ENCODE measurements at places on chromosomes 6 and 20.

DNA sequence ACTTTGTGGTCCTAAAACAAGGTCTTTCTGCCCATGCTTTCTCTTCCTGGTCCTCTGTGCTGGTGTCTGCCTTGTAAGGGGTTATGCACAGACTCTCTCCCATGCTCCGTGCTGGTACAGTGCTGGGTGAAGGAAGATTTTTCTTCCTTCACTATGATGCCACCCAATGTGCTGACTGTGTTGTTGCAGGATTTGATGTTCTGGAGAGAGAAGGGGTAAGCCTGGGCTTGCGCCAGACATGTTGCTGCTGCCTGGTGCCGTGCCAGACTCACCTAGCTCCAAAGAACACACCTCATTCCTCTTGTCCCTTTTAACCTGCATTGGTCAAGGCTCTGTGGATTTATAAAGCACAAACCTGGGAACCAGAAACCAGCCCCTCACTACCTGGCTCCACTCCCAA, 28.4 kb upstream of the ARMH2 start:
- no peak for DNase-seq

GRCh38 chr6:139028215-139028657, 309 bp upstream of the ABRACL start:
- no peak for DNase-seq

- no peak for DNase-seq
Measured at GRCh38 chr20:58740356-58741308, 48.0 kb downstream of the NPEPL1 start.

GRCh38 chr6:89952686-89953085, 58.4 kb downstream of the GJA10 start:
- DNase-seq = no peak

GRCh38 chr20:45044601-45045000, 56.3 kb downstream of the KCNS1 start:
- DNase-seq = no peak

DNA sequence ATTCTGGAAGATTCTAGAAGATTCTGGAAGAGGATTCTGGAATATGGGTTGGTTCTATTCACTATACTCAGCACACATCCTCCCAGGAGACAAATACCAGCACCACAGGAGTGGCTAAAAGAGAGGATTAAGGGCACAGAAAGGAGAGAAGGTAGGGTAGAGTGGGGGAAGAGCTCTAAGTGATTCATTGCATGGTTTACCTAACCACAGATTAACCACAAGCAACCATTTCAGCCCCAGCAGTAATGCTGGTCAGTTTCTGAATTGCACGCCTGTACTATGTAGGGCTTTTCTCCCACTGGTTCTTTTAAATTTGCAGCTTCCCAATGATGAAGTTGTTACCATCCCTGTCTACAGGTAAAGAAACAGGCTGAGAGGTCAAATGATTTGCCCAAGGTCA, 192.7 kb upstream of the PMEPA1 start:
- no peak for DNase-seq

DNA sequence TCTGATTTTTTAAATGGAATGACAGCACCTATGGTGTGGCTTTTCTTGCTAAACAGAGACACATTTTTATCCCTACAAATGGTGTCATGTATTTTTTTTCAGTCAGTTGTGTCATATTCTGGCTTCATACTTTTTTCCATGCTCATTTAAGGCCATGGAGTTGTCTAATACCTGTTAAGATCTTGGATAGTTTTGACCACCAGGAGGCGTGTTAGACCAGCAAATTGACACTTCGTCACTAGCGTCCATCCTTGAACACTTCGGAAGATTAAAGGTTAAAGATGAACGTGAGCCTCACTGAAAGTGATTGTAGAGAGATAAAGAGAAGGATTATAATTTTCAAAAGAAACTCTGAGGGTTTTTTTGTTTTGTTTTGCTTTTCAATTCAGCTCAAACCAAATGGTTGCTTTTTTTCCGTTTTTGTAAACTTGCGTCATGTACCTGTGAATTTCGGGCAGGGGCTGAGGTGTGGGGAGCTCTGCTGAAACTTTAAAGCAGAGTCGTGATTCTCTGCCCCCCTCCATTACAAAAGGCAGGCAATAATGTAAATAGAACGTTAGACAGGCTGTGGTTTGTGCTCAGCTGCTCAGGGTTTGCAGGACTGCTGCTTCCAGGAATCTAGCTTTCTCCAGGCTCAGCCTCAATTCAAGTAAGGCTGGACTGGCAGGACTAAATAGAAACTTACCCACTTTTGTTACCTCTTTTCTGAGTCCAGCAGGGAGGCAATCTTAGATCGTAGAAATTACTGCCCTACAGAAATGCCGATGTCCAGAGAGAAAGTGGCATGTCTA, 245.1 kb downstream of the FOXA2 start:
- peak; percentile 27 for DNase-seq

DNA sequence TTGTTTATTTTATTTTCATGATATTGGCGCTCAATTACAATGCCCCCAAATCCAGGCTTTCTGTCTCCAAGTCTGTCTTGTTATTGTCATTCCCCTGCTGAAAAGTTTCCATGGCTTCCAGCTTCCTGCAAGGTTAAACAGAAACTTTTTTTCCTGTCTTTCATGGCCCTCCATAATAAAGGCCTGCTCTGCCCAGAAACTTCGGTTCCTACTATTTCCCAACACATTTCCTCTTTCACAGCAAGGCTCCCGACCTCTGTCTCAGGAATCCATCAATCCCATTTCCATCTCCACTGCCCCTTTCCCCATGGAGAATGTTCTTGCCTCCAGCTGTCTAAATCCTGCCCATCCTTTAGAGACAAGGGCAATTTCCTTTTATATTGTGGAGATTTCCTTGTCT, 365.2 kb upstream of the JARID2 start:
- DNase-seq = no peak

DNA sequence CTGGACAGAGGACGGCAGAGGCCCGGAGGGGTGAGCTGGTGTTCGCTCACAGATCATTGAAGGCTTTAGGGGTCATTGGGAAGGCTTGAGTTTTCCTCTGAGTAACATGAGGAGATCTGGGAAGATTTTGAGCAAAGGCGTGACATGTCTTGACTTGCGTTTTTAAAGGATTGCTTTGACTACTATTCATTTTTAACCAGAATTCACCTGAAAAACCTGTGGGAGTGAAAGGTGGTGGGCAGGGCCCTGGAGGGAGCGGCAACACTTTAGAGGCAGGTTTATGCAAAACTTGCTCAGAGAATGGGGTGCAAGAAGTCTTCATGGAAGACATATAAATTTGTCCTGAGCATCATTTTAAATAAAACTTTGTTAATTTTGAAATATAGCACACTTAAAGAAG, 72.2 kb upstream of the EEF1E1 start:
- DNase-seq = no peak

DNA sequence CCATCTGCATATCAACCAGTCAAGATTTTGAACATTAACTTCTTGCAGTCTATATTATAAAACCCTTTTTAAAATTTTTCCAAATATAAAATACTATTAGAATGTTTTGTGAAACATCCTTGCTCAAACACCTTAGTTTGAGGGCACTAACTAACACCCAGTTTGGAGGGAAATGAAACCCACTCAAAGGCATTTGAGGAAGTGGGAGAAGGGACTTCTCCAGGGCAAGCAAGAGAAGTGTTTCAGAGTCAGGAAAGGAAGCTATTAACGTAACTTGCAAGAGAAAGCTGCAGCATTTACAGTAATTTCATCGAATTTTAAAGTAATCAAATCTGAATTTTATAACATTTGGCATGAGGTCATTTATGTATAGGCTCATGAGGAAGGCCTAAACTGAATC, 21.3 kb downstream of the MTFR2 start:
- no peak for DNase-seq

GRCh38 chr20:33689973-33690372, 3.8 kb upstream of the E2F1 start:
- DNase-seq = no peak

DNA sequence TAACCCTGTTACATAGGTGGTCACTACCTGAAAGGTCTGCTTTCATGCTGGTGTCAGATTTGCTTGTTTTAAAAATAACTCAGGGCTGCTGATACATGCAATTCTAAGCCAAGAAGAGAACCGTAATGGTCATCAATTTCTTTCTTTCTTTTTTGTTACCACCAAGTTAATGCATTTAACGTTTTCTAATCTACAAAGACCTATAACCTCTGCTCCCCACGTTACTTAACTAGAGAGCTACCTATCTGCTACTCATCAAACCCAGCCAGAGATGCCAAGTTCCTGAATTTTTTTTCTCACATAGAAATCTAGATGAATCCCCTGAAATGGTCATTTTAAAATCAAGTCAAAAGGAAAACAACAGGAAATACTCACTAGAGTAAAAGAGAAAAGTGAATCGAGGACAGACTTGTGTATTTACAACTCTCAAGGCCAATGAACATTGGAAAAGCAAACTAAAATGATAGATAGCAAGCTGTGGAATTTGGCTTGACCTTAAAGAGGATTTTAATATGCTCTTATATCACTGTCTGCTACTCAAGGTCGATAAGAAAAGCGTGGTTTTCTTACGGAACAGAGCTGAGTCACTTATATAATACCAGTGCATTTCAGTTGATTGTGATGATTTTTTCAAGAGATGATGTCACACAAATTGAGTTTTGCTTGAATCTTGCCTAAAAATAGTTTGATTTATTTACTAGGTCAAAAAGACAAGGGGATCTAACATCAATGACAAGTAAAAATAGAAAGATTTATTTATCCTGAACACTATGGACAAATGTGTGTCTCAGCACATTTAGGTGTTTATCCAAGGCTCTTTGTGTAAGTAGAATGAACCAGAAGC, 67.9 kb downstream of the SGK1 start:
- no peak for DNase-seq

- DNase-seq = no peak
Measured at GRCh38 chr6:44926556-44926955, 401.6 kb upstream of the RUNX2 start.

GRCh38 chr6:74480561-74480960, 725.3 kb downstream of the COL12A1 start:
- DNase-seq = no peak

- DNase-seq = no peak
Measured at GRCh38 chr6:121498481-121499276, 63.2 kb downstream of the GJA1 start.

GRCh38 chr6:105646391-105646867, 243.5 kb upstream of the PREP start:
- DNase-seq = no peak

DNA sequence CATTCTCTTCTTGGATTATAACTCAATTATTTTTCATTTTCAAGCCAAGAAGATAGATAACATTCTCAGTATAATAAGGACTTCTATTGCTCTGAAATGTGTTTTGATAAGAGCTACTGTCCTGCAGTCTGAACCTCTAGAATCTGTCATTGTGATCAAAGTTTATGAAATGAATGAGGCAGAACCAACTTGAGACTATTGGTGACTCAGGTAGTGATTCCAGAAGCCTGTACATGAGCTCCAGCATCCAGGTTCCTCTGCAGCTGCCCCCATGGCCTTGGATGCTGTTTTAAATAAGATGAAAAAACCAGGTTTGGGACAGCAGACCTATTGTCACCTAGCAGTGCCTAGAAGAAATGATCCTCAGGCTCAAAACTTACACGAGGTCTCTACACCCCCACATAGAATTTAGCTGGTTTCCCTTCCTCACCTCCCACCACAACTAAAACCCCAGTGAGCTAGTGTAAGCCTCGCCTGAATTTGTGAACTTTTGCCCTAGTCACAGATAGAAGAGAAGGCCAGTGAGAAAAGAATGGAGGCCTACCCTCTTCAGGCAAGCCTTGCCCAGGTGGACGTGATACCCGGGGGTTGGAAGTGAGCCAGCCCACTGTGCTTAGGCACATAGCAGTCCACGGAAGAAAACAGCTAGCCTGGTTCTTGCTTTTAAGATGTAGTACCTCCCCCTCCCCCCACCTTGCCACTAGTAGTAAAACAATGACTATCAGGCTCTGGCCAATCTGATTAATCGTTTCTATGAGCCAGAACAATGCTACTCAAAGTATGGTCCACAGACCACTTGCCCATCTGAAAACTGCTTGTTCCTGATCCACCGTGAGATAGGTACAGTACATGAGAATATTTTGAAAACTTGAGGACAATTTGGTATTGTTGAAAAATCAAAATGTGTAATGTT, 73.0 kb upstream of the SYNJ2 start:
- DNase-seq = no peak

DNA sequence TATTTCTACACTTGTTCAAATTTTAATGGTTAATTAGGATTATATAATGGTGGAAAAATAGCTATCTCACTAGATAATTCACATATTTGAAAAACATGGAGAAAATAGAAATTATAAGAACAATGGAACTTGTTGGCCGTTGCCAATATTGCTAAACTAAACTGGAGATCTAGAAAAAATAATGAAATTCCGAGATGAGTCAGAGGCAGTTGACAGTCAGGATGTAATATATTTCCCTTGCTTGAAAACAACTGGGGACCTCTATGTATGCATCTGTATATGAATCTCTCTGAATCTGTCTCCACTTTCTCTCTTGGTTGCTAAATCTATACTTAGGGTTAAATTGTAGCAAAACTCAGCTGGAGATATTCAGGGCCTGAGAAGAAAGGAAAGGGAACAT, 1108.2 kb upstream of the GJE1 start:
- no peak for DNase-seq

DNA sequence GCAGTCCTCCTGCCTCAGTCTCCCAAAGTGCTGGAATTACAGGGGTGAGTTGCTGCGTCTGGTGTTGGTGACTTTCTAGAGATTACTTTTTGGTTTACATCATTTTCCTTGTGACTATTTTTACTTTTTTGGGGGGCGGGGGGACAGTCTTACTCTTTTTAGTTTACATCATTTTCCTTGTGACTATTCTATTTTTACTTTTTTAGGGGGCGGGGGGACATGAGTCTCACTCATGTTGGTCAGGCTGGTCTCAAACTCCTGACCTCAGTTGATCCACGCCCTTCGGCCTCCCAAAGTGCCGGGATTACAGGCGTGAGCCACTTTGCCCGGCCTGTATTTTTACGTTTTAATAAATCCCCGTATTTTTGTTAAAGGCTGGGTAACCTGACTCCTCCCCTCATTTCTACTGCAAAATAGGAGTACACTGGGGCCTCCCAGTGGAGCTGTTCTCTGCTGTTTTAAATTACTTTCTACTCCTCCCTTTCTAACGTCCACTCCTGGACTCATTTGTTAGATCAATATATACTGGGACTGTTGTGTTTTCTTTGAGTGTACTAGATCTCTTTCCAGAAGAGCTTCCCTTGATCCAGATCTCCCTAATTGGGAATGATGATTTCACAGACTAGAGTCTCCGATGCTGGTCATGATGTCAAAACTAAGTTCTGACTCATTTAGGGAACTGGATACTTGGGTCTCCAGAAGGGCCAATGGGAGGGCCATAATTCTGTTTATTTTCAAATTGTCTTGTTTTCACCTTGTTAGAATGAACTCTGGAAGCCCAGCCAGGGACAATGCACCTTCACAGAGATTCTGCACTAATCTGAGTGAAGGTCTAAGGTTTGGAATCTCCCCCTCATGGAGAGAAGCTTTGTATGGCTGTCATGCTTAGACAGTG, 9.2 kb downstream of the HSPA1B start:
- no peak for DNase-seq

GRCh38 chr6:55011034-55011433, 163.3 kb upstream of the HCRTR2 start:
- DNase-seq = no peak

DNA sequence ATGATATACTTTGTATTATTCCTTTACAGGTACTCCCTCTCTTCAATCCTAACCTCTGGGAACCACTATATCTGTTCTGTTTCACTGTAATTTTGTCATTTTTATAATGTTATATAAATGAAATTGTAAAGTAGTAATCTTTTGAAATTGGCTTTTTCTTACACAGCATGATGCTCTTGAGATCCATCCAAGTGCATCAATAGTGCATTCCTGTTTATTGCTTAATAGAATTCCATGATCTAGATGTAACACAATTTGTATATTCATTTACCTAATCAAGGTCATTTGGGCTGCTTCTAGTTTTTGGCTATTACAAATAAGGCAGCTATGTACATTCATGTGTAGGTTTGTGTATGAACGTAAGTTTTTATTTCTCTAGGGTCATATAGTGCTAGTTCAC, 174.6 kb downstream of the KHDC1L start:
- DNase-seq = no peak

Measured in lower leg skin (tissue), 4 donors.